Chondrocyte (in vitro differentiated cells): ENCODE measurements at places on chromosomes 4 and X. TPM values are rescaled to one million over a fixed set of nuclear protein-coding genes. Genes with fewer than 3 reads are reported as not detected.
A peak's percentile ranks its signal among the peaks of the same experiment; 100 is the strongest.

GRCh38 chrX:9342561-9343051, 122.3 kb upstream of the TBL1X start:
- no peaks in the 10 kb centered on the region for H3K27me3 ChIP-seq
- no peak for DNase-seq
- H3K4me1 ChIP-seq, result peaks cover 20% of the 10 kb centered on the region
- H3K4me3 ChIP-seq, result peak overlapping the region; percentile 65

DNA sequence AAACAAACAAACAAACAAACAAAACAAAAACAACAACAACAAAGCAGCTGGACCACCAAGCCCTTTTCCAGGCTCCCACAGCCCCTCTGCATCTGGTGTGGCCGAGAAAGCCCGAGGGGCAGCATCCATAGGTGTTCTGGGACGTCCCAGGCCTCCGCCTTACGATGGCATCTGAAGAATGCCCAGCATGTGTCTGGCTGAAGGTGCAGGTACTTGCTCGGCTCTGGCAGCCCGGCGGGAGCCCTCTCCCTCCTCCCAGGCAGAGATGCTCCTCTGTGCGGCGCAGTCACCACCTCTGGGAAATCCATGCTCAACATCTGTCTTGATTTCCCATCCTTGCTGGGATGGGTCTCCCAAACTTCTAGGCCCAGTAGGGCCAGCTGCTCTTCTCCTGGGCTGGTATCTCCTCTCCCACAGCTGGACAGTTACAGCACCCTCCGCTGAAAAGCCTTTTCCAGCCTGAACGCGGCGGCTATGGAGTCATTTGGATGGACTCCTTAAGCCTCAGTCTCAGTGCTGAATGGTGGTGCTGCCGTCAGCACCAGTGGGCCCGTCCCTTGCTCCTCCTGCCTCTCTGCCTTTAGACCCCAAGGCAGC, 4.3 kb downstream of the PSAPL1 start:
- no peak overlapping the region for H3K4me3 ChIP-seq
- no peak overlapping the region for H3K27ac ChIP-seq
- DNase-seq, result peak; percentile 64
- peaks cover 15% of the 10 kb centered on the region for H3K4me1 ChIP-seq
- H3K36me3 ChIP-seq, result no peaks in the 10 kb centered on the region
- peaks cover 2% of the 10 kb centered on the region for H3K27me3 ChIP-seq

DNA sequence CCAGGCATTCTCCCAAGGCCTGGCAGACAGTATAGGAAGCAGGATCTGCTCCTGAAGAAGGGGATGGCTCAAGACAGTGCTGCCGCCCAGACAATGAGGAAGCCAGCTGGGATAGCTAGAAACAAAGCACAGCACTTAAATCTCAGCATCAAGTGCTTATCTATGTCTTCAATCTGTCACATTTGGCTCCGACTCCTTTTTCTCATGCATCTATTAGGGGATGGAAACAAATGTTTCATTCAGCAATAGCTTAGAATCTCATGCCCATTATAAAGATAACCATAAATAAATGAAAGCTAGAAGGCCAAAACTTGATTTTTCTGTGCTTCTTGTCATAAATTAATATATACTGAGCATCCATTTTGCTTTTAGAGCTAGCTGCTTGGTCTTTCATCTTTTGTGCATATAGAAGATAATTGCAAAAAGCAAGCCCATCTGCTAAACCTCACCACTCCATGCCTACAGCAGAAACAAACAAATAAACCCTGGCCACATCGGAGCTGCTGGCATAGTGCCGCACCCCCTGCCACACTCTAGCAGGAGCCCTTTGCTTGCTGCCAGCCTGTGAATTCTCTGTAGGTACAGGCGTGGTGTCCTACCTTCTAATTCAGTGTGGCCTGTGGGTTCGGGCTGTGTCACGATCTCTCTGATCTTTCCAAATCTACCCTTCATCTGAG, 75.9 kb downstream of the AASDH start:
- no peak for DNase-seq
- no peak overlapping the region for H3K27ac ChIP-seq
- peaks cover 2% of the 10 kb centered on the region for H3K4me1 ChIP-seq
- H3K27me3 ChIP-seq, result no peaks in the 10 kb centered on the region
- H3K36me3 ChIP-seq, result peaks cover 8% of the 10 kb centered on the region

GRCh38 chr4:185587427-185588161, 52.3 kb upstream of the PDLIM3 start:
- H3K27ac ChIP-seq, result no peak overlapping the region
- DNase-seq, result no peak
- H3K4me3 ChIP-seq, result no peak overlapping the region
- H3K36me3 ChIP-seq, result peaks cover 5% of the 10 kb centered on the region

DNA sequence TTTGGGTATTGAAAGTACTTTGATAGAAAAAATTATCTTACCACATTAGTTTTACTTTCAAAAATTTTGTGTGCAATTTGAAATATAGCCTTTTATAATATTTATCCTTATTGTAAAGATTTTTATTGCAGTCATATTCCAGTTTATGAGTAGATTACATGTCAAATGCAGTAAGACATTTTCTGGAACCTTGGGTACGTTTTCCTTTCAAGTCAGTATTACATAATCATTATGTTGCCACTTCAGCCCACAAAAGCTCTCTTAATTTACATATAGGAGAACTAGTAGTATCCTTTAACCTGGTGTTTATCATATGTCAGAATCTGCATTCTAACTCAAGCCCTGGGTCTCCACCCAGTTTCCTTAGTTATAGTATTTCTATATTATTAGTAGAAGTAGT, 98.5 kb downstream of the CENPC start:
- H3K36me3 ChIP-seq, result peaks cover 7% of the 10 kb centered on the region
- no peak overlapping the region for H3K27ac ChIP-seq
- H3K4me3 ChIP-seq, result no peak overlapping the region

GRCh38 chr4:169439244-169439643, 168.5 kb upstream of the SH3RF1 start:
- peaks cover 12% of the 10 kb centered on the region for H3K36me3 ChIP-seq
- H3K27ac ChIP-seq, result peak overlapping the region; percentile 9
- H3K4me3 ChIP-seq, result no peak overlapping the region

DNA sequence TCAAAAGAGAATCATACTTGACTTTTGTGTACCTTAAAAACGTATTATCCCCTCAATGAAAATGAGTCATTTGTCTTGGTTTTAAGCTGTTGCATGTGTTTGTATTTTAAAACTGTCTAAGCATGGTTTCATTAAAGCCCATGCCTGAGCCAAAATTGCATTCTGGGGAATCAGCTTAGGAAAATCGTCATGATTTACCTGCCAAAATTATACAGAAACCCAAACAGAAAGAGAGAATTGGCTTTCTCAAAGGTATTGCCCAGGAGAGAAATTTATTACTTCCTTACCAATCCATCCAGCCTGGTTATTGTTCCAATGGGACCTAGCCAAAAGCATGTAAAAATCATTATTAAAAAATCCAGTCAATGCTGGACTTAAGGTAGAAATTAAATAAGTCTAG, 37.6 kb downstream of the GPR174 start:
- no peak overlapping the region for H3K4me3 ChIP-seq
- H3K36me3 ChIP-seq, result no peaks in the 10 kb centered on the region
- no peaks in the 10 kb centered on the region for H3K27me3 ChIP-seq
- no peaks in the 10 kb centered on the region for H3K4me1 ChIP-seq
- no peak overlapping the region for H3K27ac ChIP-seq
- no peak for DNase-seq

- H3K27me3 ChIP-seq, result peaks cover 42% of the 10 kb centered on the region
- no peak overlapping the region for H3K27ac ChIP-seq
- no peaks in the 10 kb centered on the region for H3K4me1 ChIP-seq
- no peak overlapping the region for H3K4me3 ChIP-seq
Observed at GRCh38 chr4:47717188-47717587, 120.7 kb downstream of the CORIN start.

DNA sequence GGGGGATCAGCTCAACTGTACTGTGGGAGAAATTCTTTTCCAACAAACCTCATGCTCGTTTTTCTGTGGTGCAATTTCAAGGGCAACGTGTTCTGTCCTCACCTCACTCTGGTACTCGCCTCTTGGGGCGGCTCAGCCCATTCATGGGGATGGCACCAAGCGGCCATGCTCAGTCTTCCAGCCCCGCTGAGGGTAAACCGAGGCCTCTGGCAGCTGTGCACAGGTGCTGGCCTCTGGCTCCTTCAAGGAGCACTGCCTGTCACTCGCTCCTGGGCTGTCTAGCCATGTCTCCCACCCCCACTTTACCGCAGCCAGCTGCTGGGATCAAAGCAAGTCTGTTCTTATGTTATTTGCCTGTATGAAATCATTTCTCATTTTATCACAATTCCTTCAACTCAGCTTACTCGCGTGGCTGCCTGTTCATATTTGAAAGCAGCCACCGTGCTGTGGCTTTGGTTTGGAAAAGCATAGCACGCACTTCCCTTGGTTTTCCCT, 70.2 kb downstream of the MTMR1 start:
- no peak overlapping the region for H3K27ac ChIP-seq
- H3K27me3 ChIP-seq, result no peaks in the 10 kb centered on the region
- no peak overlapping the region for H3K4me3 ChIP-seq
- peaks cover 3% of the 10 kb centered on the region for H3K4me1 ChIP-seq

- no peaks in the 10 kb centered on the region for H3K27me3 ChIP-seq
- H3K4me1 ChIP-seq, result no peaks in the 10 kb centered on the region
- no peak overlapping the region for H3K4me3 ChIP-seq
- no peak for DNase-seq
- H3K36me3 ChIP-seq, result no peaks in the 10 kb centered on the region
Observed at GRCh38 chr4:85607624-85608023, 132.7 kb downstream of the ARHGAP24 start.

GRCh38 chr4:60579335-60579734, 620.8 kb upstream of the ADGRL3 start:
- H3K27me3 ChIP-seq, result no peaks in the 10 kb centered on the region
- no peak overlapping the region for H3K27ac ChIP-seq
- no peak for DNase-seq
- H3K4me1 ChIP-seq, result peaks cover 3% of the 10 kb centered on the region
- no peaks in the 10 kb centered on the region for H3K36me3 ChIP-seq

- H3K4me3 ChIP-seq, result no peak overlapping the region
- peaks cover 24% of the 10 kb centered on the region for H3K36me3 ChIP-seq
Observed at GRCh38 chrX:139751053-139751452, 43.1 kb upstream of the MCF2 start.

GRCh38 chr4:128837679-128838078, 28.2 kb downstream of the JADE1 start:
- H3K4me1 ChIP-seq, result peaks cover 40% of the 10 kb centered on the region
- H3K27me3 ChIP-seq, result no peaks in the 10 kb centered on the region
- peaks cover 2% of the 10 kb centered on the region for H3K36me3 ChIP-seq
- H3K4me3 ChIP-seq, result no peak overlapping the region

DNA sequence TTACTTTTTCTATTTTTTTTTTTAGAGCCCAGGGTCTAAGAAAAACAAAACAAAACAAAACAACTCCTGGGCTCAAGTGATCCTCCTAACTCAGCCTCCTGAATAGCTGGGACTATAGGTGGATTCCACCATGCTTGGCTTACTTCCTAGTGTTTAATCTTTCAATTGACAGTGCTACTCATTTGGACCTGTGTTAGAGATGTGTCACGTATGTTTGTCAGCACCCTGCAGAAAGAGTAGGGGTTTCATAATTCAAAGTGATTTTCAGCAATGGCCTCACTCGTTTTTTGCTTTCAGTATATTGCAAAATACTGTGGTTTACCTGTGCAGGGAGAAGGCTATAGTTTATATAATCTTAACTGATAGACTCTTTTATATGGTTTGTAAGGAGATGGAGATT, 71.6 kb upstream of the TEX13D start:
- H3K4me1 ChIP-seq, result peaks cover 17% of the 10 kb centered on the region
- H3K36me3 ChIP-seq, result no peaks in the 10 kb centered on the region
- H3K27me3 ChIP-seq, result no peaks in the 10 kb centered on the region
- DNase-seq, result no peak

DNA sequence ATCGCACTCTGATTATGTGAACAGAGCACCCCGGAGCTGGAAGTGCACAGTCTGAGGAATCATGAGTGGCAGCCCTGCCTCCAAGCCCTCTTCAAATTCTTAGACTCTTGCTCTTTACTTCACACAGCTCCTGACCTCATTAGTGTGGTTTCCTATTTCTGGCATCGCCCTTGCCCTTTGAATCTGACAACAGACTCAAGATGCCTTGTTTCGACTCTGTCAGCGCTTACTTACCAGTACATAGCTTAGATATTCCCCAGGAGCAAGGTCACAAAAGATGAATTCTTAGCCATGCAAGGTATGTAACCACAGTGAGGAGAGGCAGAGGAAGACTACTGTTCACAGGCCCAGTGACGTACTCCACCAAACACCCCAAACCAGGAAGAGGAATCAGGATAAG, 167.2 kb downstream of the KDR start:
- DNase-seq, result no peak
- no peak overlapping the region for H3K4me3 ChIP-seq
- H3K27ac ChIP-seq, result peak overlapping the region; percentile 62
- H3K4me1 ChIP-seq, result peaks cover 23% of the 10 kb centered on the region
- peaks cover 2% of the 10 kb centered on the region for H3K27me3 ChIP-seq
- no peaks in the 10 kb centered on the region for H3K36me3 ChIP-seq

- no peak for DNase-seq
- no peaks in the 10 kb centered on the region for H3K27me3 ChIP-seq
- no peak overlapping the region for H3K27ac ChIP-seq
- H3K4me3 ChIP-seq, result no peak overlapping the region
- H3K36me3 ChIP-seq, result peaks cover 14% of the 10 kb centered on the region
Observed at GRCh38 chrX:85084770-85085393, 81.2 kb downstream of the APOOL start.

DNA sequence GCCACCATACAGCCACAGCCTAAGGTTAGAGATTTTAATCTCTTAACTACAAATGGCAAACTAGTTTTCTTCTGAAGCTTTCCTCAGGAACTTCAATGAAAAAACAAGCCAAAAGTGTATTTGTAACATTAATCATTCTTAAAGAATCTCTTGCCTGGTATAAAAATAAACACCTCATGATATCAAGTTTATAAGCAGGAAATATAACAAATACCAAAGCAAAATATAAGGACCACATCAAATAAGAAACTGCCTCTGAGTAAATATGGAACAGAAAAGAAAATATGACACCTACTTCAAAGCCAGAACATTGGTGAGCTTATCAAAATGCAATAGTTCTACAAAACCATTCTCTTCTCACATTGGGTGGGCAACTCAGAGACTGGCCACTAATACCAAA, 89.9 kb downstream of the GPC4 start:
- DNase-seq, result no peak
- peaks cover 1% of the 10 kb centered on the region for H3K36me3 ChIP-seq
- H3K4me1 ChIP-seq, result peaks cover 74% of the 10 kb centered on the region

GNPDA2 gene
- 17.9 to 23.8 TPM (median 18.9 TPM) in 3 replicates for total RNA-seq

PLAC1 gene
- total RNA-seq, result not detected in 3 replicates

KCTD8 gene
- total RNA-seq, result not detected in 3 replicates

SPANXA2 gene
- not detected in 3 replicates for total RNA-seq

AWAT1 gene
- total RNA-seq, result not detected in 3 replicates

MCF2 gene
- total RNA-seq, result 0.10 TPM in 1 of 3 replicates, not detected in the others

RASGEF1B gene
- 2.3 to 5.6 TPM (median 2.5 TPM) in 3 replicates for total RNA-seq

DGKK gene
- total RNA-seq, result not detected in 3 replicates
